Activated CD4-positive, alpha-beta T cell treated with anti-CD3 and anti-CD28 coated beads, Interleukin-2, amount 50 U/mL, for 1 hour (primary cell): ENCODE measurements at places on chromosomes 16 and 17.

DNA sequence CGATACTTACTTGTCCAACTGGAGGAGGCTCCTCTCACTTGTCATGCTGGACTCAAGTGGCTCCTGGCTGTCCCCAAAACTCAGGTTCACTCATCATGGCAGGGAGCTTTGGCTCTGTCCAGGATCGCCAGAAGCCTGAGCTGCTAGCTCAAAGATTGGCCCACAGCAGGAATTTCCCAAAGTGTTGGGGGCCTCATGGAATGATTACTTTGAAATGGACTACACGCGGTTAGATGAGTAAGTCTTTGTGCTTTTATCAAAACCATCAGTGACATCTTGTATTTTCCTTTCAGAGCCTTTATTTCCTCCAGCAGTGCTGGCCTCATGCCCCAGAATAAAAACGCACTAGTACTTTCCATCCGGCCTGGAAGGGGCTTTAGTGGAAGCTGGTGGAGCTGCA, 29.2 kb upstream of the PHB1 start:
- DNase-seq = no peak

DNA sequence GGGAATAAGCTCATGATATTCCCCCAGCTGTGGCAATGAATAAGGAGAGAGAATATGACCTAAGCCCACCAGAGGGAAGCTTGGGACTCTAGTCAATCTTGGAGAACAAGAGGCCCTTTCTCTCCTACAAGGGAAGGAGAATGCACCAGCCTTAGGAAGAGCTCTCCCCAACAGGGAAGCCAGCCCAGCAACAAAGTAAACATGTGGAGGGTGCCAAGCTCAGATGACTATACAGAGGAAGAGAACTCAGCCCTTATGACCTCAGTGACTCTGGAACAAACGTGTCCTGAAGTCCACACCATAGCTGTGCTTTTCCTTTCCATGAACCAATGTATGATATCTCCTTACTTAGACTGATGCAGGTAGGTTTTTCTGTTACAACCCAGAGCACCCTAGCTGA, 219.7 kb downstream of the GSG1L start:
- DNase-seq = no peak

DNA sequence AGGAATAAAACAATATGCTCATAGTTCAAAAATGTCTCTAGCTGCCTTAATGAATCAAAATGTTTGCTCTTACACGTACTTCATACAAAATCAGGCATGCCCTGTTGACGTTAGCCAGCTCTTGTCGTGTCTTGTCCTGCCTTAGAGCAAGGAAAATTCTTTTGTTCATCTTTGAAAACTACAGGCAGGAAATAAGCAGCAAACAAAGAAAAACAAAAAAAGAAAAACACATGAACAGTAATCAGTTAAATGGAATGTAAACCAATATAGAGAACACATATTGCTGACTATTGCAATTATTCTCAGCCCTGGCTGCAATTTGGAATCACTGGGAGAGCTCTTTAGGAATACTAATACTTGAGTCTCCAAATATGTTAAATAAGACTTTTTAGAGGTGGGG, 1.7 kb downstream of the CAPNS2 start:
- no peak for DNase-seq

GRCh38 chr16:61684541-61684940, 351.7 kb downstream of the CDH8 start:
- DNase-seq = no peak

- DNase-seq = no peak
Measured at GRCh38 chr16:84486126-84486525, 18.3 kb downstream of the MEAK7 start.

DNA sequence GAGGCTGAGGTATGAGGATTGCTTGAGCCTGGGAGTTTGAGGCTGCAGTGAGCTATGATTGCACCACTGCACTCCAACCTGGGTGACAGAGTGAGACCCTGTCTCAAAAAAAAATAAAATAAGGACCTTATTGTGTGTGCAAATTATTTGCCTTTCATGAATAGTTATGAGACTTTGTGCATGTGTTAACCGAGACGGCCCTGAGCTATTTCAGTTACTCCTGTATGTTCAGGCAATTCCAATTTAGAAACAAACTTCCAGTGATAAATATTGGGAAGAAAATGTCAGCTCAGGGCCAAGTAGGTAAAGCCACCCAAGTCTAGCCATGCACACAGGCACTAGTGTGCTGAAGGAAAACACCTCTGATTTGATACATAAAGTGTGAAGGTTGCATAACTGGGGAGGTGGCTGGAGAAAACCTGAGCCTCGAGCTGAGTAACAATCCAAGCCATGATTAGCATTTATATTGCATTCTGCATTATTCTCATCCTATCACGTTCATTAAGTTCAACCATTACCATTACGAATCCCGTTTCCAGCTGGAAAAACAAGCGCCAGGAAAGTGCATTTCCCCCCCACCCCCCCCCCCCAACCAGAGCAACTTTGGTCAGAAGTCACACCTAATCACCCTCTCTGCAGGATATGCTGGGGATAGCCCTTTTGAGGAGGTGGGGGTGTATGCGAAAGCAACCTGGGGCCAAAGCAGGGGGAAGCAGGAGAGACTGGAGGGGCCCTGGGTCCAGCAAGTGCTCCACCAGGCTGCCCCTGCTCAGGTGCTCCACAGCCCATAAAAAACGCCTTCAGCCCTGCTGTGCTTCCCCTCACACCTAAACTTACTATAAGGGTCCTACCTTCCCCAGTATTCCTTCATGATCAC, 18.6 kb upstream of the ENDOV start:
- no peak for DNase-seq

DNA sequence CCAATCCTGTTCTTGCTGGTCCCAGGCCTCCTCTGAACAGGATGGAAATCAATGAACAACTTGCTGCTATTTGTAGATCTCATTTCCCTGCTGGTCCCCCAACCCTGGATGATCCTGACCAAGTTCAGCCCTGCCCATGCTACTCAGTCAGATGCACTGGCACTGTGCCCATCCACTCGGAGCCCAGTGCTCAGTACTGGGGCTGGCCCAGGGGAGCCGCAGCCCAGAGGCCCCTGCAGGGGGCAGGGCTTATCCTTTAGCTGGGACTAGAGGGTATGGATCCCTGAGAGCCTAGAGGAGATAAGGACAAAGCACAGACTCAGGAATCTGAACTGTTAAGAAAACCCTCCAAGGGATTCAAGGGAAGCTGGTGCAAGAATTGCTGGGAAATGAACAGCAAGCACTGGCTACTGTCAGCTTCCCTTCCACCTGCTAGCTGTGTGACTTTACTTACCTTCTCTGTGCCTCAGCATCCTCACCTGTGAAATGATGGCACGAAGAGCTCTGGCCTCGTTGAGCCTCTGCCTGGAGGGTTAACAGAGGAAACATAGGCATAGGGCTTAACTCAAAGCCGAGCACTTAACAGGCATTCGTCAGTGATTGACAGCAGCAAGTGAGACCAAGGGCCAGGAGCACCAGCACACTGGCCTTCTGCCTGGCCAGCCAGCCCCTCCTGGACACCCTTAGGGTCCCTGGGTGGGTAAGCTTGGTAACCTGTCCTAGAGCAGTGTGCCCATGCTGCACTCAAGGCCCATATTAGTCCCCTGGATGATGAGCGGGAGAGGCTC, 29.8 kb upstream of the C1QL1 start:
- no peak for DNase-seq

DNA sequence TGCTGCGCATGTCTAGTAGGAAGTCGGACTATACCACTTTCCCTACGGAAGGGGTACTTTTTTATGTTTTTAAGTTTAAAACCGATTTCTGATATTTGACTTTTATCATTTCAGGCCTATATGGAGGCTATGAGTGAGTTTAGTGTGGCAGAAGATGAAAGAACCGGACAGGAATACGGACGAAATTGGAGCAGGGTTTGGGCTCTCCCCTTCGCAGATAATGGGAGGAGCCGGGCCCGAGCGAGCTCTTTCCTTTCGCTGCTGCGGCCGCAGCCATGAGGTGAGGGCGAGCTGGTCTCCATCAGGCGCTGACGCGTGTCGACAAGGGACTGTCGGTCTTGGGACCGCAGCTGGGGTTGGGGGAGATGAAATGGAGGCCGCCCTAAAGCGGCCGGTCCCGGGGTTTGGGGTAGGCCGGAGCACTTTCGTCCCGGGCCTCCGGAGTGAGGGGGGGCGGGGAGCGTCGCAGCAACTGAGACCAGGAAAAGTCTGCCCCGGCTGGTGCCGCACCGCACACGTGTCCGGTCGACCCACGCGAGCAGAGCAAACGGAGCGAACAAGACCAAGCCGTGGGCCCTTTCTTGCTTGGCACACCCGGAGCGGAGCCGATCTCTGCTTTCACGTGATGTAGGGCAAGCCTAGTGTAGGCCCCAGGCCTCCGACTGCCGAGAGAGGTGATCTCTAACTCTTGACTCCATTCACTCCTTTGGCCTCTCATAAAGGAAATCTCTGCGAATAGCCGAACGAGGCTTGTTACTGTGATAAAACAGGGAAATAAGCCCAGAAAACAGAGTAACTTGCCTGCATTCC, at the start of gene RPL19:
RPL19 (plus strand) TSS at position 214 of the 810 bp plus-strand sequence; CDS start at position 276, 62 bp downstream.
- DNase-seq = peak; percentile 78
